ENCODE measurements at places on chromosomes 13 and 19.

DNA sequence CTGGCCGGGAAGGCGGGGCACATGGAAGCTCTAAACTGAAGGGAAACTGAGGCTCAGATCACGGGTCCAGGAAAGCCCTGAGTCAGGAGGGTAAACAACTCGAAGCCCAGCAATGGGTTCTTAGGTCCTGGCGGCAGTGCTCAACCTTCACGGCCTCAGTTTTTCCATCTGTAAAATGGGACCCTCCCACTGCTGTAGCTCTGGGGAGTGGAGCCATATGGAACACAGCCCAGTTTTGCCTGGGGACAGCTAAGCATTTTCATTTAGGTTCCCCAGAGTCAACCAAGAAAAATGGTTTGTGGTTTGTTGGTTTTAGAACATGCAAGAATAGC lies 30.4 kb downstream of the CEBPG start:
- DNase-seq = no peak

DNA sequence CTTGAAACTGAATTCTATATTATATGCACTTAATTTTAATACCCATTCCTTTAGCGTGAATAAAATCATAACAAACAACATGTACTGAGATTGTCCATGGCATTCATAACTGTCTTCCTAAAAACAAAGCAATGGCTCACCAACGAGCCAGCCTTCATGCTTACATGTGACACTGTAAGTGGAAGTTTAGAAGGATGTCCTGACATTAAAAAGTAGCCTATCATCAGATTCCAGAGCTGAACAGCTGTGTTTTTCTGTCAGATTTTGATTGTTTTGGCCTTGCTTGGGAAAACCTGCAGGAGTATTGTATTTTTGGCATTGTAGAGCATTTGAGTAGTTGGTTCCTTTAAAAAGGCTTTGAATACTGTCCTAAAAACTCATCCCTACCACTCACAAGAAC lies 21.3 kb downstream of the ANKRD10 start:
- no peak for DNase-seq

DNA sequence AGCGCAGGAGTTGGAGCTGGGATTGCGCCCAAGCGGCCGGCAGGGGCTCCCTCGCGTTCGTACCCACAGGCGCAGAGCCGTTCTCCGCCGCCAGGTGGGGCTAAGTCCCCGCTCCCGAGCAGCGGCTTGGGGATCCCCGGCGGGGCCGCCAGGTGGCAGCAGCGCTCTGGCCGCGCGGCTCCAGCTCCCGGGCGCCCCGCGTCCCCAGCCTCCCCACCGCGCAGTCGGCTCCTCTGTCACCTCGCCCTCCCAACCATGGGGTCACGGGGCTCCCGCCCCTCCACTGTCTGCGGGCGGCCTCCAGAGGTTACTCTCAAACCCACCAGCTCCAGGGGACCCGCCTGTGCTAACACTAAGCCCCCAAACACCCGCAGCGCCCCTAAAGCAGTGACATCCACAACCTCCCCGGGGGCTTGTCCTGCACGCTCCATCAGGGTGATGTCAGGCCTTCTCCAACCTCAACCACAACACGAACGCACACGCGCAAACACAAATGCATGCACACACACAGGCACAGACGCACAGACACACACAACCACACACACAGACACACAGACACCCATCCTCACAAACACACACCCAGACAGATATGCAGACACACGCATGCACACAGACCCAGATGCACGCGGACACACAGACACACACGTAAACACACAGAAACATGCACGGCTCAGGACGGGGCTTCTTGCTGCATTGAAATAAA lies 18.4 kb upstream of the KCTD15 start:
- peak; percentile 81 for DNase-seq

GRCh38 chr13:53778937-53779336 lies 750.3 kb downstream of the OLFM4 start:
- DNase-seq = no peak

DNA sequence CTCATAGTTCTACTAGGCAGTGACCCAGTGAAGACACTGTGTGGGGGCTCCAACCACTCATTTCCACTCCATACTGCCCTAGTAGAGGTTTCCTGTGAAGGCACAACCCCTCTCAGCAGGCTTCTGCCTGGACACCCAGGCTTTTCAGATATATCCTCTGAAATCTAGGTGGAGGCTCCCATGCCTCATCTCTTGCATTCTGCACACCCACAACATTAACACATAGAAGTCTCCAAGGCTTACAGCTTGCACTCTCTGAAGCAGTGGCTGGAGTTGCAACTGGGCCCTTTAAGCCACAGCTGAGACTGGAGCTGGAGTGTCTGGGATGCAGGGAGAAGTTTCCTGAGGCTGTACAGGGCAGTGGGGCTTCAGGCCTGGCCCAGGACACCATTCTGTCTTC lies 347.7 kb upstream of the SPRY2 start:
- no peak for DNase-seq

DNA sequence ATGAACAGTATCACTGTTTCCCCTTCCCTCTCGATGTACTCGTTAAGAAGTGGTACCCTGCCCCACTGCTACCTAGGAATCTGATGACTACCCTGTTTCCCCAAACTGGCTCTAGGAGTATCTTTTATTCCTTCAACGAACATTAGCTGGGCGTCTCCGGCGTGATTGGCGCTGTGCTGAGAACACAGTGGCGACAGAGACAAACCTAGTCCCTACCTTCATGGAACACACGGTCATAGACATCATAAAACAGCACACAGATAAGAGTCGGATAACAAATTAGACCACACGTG lies 730 bp downstream of the SYMPK start:
- no peak for DNase-seq

Measured in muscle of leg (tissue), 16 donors.